ELF-1 (cell line): ENCODE measurements at places on chromosomes 7 and 10.

- peak; percentile 22 for DNase-seq
Measured at GRCh38 chr7:134777908-134778580, 1.4 kb upstream of the CALD1 start.

- DNase-seq = no peak
Measured at GRCh38 chr10:68109331-68109730, at the start of gene MYPN. TSS of gene MYPN (plus strand) at chr10:68109488. CDS start at chr10:68121439, 11,951 bp downstream.

DNA sequence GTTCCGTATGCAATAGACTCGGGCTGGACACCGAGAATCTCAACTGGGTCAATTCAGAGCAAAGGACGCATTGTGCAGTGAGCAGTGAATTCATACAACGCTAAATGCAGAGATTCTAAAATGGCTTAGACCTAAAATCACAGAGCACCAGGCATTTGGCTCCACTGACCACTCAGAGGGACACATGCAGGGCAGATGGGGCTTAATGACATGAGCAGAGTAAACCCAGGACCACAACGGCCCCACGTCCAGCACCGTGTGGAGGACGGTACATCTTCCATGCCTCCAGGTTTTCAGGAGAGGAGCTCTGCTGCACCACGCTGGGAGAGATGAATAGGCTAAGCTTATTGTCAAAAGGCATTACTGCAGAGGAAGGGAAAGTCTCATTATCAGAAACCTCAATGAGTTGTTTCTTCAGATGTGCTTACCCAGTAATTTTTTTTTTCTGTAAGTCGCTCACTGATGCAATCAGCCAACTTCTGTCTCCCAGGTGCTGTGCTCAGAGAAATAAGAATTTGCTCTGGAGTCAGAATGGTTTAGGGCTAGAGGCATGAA, 555.0 kb downstream of the PTPRN2 start:
- no peak for DNase-seq

DNA sequence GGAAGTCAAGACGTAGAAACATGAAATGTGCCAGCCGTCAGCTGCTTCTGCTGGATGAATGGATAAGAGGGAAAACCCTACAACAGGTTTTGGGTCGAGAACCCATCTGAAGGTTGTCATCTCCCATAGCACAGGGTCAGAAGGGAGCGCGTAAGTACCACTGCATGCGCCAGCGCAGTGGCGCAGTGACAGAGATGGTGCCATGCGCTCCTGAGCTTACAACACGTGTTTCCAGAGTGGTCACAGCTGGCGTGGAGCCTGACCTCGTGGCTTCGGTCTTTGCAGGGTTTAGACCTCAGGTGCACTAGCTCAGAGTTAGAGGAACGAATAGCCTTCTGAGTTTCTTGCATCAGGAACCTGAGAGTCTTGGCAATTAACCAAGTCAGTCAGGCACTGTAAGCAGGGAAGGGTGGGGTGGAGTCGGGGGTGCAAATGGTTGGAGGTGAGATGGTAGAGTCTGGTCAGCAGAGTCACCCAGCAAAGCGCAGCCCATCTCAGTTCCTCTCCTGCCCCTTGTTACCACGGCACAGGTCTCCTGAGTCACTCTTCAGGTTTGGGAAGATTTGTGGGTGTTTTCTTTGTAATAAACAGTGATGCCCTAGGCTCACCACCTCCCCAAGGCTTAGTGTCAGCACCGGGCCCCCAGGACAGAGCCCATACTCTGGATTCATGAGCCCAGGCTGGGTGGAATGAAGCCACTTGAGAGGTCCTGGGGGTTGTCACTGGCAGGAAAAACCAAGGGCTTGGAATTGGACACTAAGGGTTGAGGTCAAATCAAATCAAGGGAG, 84.1 kb upstream of the PPIF start:
- DNase-seq = no peak

- DNase-seq = no peak
Measured at GRCh38 chr7:44239361-44239760, 38.6 kb downstream of the YKT6 start.

DNA sequence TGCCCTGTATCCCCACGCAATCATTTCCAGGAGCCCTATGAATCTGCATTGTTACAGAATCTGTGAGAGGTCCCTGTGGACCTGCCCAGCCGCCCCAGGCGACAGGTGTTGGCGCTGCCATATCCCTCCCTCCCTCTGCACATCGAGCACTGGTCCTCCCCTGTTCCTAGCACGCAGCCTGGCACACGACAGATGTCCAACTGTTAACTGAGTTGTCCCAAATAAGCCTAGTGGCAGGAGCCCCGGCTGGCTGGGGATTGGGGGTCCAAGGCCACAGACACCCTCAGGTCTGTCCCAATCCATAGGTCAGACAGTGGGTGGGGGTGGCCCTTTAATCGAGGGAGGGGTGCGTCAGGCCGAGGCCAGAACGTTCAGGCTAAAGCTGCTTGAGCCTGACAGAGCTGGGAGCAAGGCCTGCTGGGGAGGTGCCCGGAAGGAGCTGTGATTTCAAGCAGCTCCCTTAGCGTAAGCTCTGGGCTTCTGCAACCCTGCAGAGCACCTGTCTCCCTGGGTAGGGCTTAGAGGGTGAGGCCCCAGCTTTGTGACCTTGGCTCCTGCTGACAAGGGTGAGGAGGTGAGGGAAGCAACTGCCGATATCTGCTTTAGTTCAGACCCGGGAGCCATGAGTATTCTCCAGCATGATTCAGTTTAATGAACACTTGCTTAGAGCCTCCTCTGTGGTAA, 40.1 kb downstream of the ADRA2A start:
- DNase-seq = no peak

DNA sequence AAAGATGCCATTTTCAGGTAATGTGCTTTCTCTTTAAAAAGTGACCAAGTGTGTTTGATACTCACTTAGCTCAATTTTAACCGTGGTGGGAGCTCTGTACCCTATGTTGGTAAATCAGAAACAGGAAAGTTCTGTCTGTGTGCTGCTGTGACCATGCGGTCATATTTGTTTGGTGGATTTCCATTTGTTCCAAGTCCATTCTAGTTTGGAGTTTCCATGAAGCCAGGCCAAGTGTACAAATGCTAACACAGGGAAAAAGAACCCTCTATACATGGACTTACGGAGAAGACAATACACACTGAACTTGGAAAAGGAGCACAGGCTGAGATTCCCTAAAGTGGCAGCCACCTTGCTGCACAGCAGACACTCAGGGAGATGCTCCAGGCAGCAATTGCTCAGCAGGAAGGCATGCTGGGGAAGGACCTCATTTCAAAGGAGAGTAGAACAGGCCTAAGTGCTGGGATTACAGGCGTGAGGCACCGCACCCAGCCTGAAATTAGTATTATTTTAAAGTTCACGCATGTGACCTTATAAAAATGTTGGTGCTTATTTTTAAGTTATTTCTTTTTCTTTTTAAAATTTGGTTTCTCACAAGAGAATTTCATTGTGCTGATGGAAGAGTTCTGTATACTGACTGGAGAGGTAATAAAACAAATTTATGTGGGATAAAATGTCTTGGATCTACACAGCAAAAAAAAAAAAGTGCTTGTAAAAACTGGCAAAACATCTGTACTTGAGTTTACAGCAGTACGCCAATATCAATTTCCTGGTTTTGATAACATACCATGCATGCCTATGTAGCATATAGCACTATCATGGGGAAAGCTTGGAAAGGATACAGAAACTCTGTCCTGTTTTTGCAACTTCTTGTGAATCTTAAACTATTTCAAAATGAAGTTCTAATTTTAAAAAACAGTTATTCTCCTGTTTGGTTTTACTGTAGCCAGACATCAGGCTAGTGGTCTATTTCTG, 436.2 kb downstream of the KCNMA1 start:
- peak; percentile 27 for DNase-seq

GRCh38 chr7:13496976-13497375, 492.5 kb downstream of the ETV1 start:
- DNase-seq = no peak
